Left renal pelvis (tissue), 4 donors: ENCODE measurements at places on chromosomes 5 and 9.

DNA sequence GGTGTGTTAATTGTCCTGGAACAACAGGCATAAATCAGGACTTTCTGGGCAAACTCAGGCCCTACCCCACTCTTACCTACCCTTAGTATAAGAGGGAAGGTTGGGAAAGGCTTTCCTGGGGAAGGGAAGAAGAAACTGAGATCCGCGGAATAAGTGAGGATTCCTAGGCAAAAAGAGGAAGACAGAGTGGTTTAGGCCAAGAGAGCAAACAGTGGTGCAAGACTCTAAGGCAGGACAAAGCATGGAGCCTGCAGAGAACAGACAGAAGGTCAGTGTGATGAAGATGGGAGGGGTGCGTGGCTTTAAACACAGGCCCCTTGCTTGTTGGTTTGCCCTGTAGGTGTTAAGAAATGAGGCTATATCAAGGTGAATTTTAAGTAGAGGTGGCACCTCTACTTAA, 69.4 kb downstream of the TMC1 start:
- no peak for DNase-seq

- no peak for DNase-seq
Observed at GRCh38 chr5:1418238-1418920, 26.9 kb downstream of the SLC6A3 start.

GRCh38 chr9:128265348-128265847, 10.4 kb downstream of the GOLGA2 start:
- DNase-seq: no peak

GRCh38 chr9:122389799-122390481, 19.1 kb downstream of the PTGS1 start:
- no peak for DNase-seq

GRCh38 chr5:58358501-58359178, 101.2 kb downstream of the PLK2 start:
- DNase-seq: no peak

DNA sequence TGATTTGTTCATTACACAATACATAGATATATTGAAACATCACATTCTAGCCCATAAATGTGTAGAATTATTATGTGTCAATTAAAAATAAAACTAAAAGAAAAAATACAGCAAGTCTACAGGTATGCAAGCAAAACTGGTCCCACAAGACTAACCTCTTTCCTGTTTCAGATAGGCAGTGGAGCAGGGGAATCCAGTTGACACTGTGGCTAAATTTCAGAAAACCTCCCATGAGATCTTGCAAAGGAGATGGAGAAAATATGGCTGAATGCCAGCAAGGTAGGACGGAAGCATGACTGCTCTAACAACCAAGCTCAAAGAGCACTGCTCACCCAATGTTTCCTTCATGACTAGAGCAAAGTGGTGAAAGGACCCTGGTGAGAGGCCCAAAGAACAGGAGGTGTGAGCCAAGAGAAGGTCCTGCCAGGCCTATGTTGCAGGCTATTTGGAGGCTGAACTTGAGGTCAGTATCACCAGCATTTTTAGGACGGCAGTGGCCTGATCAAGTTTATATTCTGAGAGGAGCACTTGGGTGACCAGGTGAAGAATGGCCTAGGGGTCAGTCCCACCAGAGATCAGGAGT, 1.1 kb upstream of the SH3TC2 start:
- DNase-seq: no peak

GRCh38 chr9:112867275-112867991, 23.2 kb downstream of the SLC46A2 start:
- no peak for DNase-seq

DNA sequence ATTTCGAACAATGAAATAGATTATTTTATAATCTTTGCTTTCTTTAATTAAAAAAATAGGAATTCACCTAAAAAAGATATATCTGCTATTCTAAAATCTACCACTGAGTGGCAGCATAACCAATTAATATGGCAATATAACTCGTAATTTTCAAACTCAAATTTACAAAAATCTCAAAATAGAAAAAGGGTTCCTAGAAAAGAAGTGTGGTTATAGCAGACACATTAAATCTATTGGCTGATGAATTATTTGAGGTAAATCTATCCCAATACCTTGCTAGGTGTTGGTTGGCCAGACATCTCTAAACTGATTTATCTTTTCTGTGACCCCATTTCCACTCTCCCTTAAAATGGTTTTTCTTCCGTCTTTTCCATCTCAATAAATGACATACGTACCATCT, 30.2 kb upstream of the NRG2 start:
- no peak for DNase-seq

DNA sequence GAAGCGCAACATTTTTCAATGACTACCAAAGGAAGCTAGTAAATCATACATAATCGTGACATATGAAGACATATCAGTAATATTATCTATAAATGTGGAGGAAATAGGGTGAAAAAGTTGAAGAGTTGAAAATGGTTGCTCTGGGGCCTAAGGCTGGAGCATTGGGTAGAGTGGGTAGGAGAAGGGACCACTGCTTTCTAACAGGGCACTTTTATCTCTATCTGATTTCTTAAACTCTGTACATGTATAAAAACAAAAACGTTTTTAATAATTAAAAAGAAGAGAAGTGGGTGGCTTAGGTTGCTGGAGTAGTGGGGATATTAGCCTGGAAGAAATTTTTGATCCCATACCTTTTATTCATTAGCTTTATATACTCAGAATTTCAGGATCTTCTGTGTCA, 44.2 kb upstream of the ITGA1 start:
- DNase-seq: no peak

GRCh38 chr5:180170810-180171567, 38.0 kb downstream of the RASGEF1C start:
- DNase-seq: no peak

DNA sequence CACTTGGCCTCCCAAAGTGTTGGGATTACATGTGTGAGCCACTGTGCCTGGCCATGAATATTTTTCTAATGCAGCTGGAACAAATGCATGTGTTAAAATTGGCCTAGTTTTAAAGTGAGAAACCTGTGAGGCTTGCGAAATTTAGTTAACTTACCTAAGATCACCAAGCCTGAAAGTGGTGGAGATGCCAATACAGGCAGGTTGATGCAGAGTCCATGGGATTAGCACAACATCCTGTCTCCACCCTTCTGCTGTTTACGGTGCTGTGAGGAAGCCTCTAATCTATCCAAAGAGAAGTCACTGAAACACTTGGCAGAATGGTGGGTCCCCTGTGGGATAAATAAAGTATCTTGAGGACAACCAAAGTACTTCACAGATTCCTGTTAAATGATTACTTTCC, 98.2 kb downstream of the PCSK5 start:
- no peak for DNase-seq

DNA sequence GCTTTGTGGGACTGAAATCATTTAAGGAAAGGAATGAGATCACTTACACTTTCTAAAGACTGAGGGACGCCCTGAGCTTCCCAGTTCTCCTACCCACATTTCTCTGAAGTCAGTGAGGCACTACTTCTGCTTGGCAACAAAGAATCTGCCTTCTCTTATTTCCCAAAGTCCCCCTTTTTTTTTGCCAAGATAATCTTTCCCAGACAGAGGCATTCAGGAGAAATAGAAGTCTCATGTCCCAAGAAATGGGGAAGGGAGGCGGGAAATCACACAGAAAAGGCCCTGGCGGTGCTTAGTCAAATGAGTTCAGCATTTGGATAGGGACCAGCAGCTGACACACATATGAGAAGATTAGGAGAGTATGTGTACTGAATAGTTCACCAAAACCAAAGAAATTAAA, 159.7 kb downstream of the MUSK start:
- no peak for DNase-seq

DNA sequence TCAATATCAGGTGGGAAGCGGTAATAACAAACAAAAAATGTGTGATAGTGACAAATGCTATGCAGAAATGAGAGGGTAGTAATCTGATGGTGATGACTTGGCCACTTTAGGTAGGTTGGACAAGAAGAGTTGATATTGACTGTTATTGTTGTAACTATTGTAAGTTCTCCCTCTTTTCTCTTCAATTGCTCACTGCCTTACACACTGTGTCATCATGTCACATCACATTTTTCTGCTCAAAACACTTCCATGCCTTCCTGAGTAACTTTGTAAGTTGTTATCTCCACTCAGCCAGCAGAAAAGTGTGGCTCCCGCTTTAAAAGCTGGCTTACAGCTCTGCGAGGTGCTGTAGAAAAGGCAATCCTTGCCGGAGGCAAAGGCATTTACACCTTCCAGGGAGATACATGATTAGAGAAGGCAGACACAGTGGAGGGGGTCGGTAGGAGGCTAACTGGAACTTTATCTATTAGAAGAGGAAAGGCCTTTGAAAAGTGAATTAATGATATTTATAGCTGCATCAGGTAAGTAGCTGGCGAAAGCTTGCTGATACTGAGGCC, 85.2 kb upstream of the CLINT1 start:
- no peak for DNase-seq

DNA sequence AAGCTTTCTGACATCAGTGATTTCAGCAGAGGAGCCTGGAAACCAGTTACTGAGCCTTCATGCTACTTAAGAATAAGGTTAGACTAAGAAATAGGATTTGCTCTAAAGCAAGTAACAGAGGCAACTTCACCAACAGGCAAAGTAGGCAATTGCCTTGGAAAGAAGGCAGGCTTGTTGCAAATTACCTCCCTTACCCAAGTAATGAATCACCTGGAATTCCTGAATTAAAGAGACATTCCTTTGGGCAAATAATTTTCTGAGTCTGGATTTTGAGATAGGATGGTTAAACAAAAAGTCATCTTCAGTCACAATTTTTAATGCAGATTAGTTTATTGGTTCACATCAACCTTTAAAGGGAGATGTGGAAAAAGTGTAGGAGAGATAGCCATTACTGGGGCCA, 92.8 kb downstream of the ITGA1 start:
- DNase-seq: no peak

DNA sequence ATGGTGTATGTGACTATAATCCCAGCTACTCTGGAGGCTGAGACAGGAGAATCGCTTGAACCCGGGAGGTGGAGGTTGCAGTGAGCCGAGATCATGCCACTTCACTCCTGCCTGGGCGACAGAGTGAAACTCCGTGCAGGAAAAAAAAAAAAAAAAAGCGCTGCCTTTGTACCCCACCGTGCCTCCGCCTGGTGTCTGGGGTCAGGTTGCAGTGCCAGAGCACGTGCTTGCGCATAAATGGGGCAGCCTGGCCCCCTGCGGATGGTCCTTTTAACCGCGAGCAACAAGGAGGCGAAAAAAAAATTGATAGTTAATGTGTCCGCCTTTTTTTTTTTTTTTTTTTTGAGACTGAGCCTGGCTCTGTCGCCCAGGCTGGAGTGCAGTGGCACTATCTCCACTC, 6.3 kb upstream of the CCNB1 start:
- no peak for DNase-seq

DNA sequence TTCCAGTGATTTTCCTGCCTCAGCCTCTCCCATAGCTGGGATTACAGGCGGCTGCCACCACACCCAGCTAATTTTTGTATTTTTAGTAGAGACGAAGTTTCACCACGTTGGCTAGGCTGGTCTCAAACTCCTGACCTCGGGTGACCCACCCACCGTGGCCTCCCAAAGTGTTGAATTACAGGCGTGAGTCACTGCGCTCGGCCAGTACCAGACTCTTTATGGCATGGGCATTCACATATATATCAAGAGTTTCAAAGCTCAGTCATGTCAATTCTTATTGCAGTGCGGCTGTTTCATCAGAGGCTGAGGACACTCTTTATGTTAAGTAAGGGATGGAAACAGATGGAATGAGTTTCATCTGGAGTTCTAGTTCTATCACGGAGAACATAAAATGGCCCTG, 315.2 kb upstream of the CDH6 start:
- no peak for DNase-seq

DNA sequence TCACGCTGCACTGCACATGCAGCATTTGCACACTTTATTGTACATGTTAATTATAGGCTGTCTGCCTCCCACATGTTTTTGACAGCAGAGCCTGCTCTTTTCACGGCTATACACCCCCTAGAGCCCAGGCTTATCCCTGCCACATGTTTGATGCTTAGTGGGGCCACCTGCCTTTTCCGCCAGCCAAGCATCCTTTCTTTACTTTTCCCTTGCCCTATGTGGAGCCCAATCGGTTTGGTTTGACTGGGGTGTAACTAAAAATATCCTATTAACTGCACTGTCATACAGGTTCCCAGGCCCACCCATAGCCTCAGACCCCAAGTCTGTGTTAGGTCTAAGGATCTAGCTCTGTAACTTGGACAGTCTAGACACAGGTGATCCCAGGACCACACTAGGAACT, 18.9 kb upstream of the S1PR3 start:
- DNase-seq: no peak

GRCh38 chr5:3350781-3351180, 244.9 kb upstream of the IRX1 start:
- no peak for DNase-seq

DNA sequence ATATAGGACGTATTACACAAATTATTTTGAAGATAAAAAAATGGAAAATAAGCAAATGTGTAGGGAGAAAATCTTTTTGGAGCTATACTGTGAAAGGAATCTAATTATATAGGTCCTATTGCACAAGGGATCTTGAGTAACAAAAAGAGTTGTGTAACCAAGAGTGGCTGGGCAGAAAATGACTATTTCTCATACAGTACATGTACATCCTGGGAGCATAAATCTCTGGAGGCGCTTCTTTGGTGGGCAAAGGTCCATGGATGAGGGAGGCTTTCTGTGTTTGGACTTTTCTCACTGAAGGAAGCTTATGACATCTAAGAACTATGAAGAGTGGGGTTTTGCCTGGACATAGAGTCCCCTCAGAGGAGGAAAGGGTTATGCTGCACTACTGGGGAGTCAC, 29.8 kb downstream of the ANKS6 start:
- DNase-seq: no peak

DNA sequence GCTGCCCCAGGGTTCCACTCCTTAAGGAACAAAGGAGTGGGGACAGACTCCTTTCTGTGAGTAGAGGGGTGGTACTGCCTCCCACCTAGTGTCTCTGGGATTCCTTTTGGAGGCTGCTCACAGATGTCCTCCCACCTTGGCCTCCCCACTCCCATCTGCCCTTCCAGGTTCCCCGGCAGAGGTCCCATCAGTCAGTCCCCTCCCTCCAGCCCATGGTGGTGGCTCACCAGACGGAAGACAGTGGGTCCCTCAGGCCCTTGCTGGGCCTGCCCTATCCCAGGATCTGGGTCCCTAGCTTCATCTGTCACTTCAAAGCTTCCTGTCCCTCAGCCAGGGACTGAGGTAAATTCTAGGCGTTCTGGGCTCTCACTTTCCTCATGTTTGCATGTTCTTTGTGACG, 35.6 kb upstream of the NEK6 start:
- DNase-seq: no peak

GRCh38 chr5:149474198-149474597, 77.0 kb downstream of the CSNK1A1 start:
- no peak for DNase-seq

GRCh38 chr5:82628364-82628910, 350.3 kb upstream of the RPS23 start:
- no peak for DNase-seq

- no peak for DNase-seq
Observed at GRCh38 chr5:34535944-34536623, 120.0 kb upstream of the RAI14 start.

- DNase-seq: peak; percentile 45
Observed at GRCh38 chr5:56951126-56951945, 587 bp downstream of the MIER3 start.
